ENCODE measurements at places on chromosomes 1 and 21.
A peak's percentile ranks its signal among the peaks of the same experiment; 100 is the strongest.

- peak; percentile 4 for DNase-seq
Observed at GRCh38 chr21:23160914-23161313, 2162.7 kb downstream of the NCAM2 start.

DNA sequence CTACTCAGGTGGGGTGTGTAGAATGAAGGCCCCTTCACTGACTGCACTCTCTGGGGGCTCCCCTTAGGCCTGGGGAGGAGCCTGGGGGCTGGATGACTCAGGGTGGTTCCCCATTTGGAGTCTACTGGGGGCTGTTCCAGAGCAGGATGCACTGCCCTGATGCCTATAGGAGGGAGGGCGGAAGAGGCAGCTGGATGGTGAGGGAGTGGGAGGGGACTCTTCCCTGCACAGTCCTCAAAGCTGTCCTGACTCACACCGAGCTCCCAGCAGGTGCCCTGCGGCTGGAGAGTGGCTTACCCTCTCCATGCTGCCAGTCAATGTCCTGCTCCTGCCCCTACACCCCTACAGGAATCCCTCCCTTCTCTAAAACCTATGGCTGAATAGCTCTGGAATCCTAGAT lies 204.4 kb downstream of the TRABD2B start:
- DNase-seq = no peak

DNA sequence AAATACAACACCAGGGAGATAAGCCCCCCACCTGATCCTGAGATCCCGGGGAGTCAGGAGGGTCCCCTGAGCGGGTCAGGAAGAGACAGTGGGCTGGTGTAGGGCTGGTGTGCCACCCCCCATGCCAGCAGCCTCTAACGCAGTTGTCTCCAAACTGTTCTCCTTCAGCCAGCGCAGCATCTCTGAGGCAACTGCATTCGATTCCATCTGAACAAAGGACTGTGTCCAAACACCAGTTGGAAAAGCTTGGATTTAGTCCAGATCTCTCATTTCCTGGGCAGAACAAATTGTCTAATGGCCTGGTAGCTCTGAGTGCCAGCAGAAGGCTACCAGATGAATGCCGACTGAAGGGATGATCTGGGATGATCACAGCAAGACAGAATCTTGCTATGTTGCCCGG lies 44.1 kb upstream of the EIF4G3 start:
- no peak for DNase-seq

DNA sequence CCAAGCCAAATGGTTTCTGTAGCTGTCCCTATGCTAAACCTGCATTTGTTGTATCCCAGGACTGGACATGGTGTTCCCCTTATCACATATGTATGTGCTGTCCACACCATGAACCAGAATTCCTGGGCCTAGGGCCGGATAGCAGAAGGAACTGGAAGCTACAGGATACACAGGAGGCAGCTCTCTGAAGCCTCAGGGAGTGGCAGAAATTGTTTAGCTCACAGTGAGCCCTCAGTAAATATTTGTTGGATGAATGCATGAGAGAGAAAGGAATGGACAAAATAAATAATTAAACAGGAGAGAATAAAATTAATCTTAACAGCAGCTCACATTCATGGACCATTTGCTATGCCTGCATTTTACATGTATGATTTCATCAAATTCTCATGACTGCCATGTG lies 2.1 kb downstream of the NIPAL3 start:
- no peak for DNase-seq

- DNase-seq = no peak
Observed at GRCh38 chr1:97571760-97572159, 349.1 kb downstream of the DPYD start.

DNA sequence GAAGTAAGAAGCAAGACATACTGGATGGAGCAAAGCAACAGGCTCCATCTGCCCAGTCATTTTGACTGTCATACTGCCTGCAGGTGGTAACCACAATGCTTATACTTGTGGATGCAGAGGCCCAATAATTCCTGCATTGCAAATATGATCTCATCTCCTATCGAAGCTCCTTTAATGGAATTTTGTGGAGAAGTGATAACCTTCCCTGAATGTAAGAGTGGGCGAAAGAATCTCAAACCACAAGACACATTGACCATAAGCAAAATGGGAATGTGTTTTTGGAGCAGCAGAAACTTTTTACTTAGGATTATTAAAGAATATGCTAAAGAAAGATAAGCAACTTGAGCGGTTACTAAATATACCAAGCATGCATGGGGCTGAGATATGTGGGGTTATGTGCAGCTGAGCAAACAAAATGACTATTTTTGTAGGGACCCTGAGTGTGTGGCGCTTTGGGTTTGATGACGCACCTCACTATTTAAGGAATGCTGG lies 77.4 kb upstream of the BACH1 start:
- no peak for DNase-seq

DNA sequence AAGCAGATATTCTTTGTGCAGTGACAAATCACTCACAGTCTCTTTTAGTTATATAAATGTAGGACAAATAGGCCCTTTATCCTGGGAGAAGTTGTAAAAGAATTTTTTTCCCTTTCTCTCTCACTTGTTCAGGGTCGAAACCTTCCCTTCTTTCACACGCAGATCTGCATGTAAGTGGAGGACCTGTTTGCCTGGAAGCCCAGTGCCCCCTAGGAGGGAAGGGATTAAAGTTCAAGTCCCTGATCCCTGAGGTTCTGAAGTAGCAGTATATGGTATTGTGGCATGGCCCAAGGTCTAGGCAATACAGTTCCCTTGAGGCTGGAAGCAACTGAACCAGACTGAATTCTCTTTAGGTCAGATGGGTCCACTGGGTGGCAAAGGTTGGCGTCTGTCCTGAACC lies 48.6 kb upstream of the PTGFRN start:
- DNase-seq = no peak

- DNase-seq = peak; percentile 11
Observed at GRCh38 chr1:147515045-147515869, 26.0 kb upstream of the BCL9 start.

DNA sequence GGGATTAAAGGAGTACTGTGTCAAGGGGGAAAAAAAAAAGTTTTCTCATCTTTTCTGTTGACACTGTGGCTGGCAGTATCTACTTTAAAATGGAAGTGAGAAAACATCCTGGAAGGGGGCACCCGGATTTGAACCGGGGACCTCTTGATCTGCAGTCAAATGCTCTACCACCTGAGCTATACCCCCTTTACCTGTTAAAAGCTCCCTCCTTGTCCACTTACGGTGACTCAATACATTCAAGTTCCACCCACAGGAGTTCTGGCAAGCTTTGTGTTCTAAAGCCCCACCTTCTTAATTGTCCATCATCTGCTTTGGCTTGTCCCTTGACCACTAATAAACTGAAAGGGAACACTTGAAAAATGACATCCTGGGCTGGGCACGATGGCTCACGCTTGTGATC lies 68.2 kb downstream of the FNBP1L start:
- DNase-seq = no peak

DNA sequence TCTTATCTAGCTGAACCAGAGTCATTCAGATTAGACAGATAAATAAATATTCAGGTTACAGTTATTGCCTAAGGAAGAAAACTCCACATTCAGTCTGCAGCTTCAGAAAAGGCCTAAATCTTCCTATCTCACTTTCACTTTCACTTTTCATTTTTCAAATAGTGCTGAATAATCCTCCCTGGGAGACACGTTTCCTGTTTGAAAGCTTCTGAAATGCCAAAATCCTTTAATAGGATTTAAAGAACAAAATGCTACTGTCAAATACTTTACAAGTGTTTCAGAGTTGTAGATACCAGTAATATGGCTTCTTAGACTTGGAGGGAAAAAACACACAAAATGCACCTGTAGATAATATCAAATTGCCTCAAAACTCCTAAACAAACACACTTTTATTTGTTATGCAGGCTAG lies 3.9 kb downstream of the PSMB2 start:
- no peak for DNase-seq

- no peak for DNase-seq
Observed at GRCh38 chr1:116929961-116930592, 20.4 kb downstream of the PTGFRN start.

GRCh38 chr21:45382697-45382997 lies 22.3 kb upstream of the COL18A1 start:
- DNase-seq = no peak

DNA sequence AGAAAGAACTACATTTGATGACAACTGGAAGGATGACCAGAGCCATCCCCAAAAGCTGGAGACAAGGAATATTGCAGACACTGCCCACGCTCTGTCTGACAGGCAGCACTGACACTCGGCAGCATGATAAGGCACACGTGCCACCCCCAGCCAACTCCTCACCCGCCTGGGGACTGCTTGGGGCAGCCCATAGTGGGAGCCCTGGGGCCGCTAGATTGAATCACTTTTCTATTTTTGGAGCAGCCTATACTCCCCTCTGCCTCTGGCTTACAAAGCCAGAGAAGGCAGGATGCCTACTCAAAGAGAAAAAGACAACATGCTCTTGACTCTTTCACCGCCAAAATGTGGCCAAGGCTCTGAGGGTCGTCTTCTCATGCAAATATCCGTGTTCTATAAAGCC lies 1.3 kb downstream of the SMG5 start:
- no peak for DNase-seq

GRCh38 chr21:40797891-40798290 lies 49.1 kb downstream of the DSCAM start:
- DNase-seq = no peak

DNA sequence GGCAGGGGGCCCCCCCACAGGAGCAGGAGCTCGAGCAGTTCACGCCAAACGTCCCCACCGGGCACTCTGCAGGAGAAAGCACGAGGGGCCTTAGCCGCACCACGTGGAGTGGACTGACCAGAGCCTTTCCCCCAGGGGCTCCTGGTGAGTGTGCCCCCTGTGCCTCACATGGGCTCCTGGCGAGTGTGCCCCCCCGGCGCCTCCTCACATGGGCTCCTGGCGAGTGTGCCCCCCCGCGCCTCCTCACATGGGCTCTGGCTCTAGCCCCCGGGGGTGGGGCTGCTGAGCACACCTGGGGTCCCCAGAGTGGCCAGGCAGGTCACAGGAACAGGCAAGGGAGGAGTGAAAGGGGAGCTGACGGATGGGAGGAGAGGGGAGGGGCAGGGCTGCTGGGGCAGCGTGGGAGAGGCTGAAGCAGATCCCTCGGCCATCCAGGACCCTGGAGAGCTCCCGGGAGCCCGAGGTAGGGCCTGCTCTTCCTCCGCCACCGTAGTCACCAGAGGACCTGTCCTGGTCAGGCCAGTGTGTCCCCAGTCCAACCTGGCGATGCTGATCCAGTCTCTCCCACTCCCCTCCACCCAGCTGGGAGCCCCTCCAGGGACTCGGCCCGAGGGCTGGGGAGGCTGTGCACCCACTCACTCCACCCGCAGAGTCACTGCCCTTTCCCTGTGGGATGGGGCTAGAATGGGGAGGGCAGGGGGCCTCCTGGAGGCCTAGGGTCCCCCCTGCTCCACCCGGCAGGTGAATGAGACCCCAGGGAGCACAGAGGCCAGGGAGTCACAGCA lies 47.6 kb downstream of the ARHGEF16 start:
- no peak for DNase-seq

DNA sequence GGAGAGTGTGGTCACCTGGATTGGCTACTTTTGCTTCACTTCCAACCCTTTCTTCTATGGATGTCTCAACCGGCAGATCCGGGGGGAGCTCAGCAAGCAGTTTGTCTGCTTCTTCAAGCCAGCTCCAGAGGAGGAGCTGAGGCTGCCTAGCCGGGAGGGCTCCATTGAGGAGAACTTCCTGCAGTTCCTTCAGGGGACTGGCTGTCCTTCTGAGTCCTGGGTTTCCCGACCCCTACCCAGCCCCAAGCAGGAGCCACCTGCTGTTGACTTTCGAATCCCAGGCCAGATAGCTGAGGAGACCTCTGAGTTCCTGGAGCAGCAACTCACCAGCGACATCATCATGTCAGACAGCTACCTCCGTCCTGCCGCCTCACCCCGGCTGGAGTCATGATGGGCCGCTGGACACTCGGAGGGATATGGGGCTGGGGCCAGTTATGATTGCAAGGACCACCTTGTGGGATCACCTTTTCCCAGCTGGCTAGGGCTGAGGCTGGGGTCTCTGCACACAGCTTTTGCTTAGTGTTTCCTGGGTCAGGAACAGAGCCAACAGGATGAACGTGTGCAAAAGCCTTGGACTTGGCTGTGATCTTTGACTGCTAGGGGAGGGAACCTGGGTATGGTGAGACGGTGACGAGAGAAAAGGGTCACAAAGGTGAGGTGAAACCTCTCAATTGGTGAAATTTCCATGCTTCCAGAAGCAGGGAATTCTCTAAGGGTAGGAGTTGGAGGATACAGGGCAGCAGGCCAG lies 4.3 kb upstream of the GNAI3 start:
- no peak for DNase-seq

DNA sequence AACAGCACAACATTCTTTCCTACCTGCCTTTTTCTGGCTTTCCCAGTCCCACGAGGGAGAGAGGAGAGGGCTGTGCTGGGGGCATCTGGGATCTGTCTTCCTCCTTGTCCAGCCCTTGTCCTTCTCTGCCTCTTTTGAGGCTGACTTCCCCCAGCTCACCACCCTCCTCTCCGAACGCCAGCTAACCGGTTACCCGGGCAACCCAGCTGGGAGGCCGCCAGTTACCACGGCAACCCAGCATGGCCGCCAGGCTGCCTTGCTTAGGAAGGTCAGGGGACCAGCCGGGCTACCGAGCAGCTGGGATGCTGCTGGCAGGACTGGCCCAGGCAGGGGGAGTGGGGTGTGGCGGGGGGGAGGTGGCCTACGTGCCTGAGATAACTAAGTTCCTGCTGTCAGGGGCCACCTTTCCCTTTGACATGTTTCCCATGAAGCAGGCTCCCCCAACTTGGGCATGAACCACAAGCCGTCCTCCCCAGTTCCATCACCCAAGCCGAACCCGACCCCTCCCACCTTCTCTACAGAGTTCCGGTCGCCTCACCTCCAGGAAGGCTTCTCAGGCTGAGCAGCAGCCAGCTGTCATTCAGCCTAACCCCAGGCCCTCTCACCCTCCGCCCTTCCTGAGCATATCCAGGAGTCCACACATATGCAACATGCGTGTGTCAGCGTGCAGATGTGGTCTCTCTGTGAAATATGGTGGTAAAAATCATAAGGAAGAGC lies 8.7 kb downstream of the PLEKHA6 start:
- peak; percentile 47 for DNase-seq

DNA sequence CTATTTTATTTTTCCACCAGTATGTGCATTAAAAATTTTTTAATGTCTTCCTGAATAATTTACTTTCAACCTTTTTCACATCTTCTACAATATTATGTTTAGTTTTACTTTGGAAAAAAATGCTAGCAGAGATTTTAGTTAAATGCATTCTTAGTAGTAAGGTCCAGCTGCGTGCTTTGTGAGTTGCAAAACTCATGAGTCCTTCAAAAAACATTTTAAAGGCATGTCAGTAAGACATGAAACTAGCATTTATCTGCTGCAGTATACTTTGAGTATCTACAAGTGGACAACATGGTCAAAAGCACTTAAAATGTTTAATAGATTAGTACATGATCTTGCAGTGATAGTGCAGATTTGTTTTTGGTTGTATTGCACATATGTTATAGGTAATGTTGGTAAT lies 139.0 kb downstream of the HS2ST1 start:
- no peak for DNase-seq

DNA sequence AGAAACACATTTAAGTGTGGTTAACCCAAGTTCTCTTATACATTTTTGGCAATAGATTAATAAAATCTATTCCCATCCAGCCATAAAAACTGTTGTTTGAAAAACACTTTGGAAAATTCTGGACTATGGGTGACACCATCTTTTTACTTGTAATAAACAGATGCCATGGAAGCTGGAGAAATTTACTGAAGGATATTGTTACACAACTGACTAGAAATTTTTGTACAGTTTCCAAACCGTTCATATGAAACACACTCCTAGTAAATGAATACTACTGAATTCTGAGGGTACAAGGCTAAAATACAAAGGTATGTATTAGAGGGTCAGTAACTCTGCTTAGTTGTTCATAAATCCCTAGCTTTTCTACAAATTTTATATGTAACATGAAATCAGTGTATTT lies 48.7 kb downstream of the TRIM33 start:
- DNase-seq = no peak

GRCh38 chr1:65170511-65171142 lies 22.6 kb downstream of the AK4 start:
- no peak for DNase-seq
